ENCODE measurements at places on chromosomes 6 and 20.

- DNase-seq = no peak
These were observed 401.6 kb upstream of the RUNX2 start for GRCh38 chr6:44926556-44926955.

DNA sequence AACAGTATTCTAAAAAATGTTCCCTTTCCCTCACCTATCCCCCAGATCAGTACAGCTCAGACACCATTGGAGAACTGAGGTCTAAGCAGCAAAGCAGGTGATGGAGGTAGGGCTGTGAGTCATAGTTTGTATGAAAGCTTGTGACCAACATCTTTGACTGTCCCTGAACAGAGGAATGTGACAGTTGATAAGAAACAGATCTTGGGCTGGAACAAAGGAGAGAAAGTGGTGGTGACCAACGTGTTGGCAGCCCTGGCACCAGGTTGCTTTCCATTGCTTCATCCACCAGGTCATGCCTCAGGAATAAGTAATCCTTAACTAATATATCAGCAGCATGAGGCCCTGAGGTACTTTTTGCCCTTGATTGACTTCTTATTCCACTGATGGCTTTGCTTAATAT lies 19.9 kb upstream of the CRIP3 start:
- no peak for DNase-seq

DNA sequence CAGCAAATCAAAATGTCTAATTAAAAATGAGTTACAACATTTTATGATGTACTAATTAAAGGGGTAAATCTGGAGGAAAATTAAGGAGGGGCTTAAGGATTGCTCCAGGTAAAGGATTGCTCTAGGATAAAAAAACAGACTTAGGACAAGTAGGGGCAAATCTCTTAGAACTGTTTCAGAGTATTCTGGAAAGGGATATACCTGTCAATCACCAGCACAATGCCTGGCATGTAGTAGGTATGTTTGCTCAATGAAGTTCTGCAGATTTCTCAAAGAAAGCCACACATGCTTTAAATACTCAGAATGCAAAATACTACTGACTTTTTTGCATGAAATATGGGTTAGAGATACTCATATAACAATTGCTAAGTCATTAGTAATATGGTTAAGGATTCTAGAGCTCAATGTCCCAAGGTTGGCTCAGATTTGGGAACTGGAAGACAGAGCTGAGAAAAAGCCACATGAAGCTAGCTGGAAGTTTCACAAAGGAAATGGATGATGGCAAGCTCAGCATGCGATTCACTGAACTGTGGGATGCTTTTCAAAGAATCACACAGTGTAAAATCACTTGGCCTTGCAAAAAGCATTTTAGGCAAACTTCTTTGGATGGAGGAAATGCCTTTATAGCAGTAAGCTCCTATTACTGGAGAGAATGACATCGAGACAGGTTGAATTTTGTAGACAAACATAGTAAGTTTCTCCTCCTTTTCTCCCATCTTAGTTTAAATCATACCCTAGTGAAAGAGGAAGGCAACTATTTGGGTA lies 72.8 kb downstream of the MAP3K5 start:
- peak; percentile 44 for DNase-seq

DNA sequence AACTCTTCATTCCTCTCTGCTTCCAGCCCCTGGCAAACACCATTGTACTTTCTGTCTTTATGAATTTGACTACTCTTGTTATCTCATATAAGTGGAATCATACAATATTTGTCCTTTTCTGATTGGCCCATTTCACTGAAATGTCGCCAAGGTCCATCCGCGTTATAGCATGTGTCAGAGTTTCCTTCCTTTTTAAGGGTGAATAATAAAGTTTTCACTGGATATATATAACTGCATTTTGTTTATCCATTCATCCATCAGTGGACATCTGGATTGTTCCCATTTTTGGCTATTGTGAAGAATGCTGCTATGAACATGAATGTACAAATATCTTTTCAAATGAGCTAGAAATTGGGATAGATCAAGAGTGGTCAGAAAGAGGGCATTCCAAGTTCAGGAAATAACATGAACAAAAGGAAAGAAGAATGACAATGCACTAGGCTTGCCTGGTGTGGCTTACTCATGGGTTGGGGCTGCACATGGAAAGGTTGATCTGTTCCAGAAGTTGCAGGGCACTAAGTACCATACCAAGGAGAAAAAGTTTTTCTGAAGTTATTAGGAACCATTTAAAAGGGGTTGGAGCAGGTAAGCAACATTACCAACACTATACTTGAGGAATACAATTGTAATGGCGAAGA lies 10.0 kb upstream of the L3MBTL3 start:
- no peak for DNase-seq

- DNase-seq = no peak
These were observed 23.6 kb downstream of the DDX43 start for GRCh38 chr6:73418081-73418741.

DNA sequence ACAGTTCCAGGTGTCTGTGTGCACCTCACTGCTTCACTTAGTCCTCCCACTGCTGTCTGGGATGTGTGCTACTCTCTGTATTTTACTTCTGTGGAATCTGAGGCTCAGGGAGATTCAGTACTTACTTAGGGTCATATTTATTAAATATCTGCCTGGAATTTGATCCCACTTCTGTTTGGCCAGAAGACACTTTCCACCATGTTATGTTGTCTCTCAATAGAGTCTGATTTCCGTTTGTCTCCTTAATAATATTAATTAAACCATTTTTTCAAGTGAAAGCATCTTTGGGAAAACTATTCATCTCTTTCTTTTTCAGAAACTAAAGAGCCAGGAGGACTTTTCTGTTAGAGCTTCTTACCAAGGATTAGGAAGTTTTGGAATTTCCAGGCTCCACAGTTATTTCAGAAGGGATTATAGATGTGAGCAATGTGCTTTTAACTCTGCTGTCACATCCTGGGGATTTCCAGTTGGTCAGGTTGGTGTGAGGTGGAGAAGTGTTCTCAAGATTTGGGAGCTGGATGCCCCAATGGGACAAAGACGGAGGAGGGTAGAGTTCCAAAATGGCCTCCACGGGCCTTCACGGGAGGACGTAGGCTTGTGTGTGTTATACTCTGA lies 156.8 kb upstream of the RALGAPA2 start:
- DNase-seq = no peak

DNA sequence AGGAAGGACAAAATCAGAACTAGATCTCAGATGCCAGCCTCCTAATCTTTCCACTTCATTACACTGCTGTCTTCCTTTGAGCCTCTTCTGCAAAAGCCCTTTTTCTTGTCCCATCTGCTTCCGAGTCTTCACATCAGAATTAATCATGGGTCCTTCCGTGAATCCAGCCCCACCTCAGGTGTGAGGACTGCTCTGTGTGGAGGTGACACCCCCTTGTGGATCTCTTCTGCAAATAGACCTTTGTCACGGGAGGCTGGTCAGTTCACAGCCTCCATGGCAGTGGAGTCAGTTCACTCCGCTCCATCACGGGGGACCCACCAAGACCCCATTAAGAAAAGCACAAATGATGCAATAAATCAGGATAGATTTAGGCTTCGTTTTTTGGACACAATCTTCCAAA lies 171.1 kb downstream of the ADAT2 start:
- no peak for DNase-seq

- peak; percentile 9 for DNase-seq
These were observed 25.6 kb upstream of the AHI1 start for GRCh38 chr6:135522965-135523692.

GRCh38 chr6:75203721-75204120 lies 2.1 kb downstream of the COL12A1 start:
- DNase-seq = peak; percentile 66

GRCh38 chr6:86016077-86016476 lies 373.4 kb upstream of the SYNCRIP start:
- no peak for DNase-seq

- no peak for DNase-seq
These were observed 8.9 kb upstream of the AHCY start for GRCh38 chr20:34312024-34312460.

GRCh38 chr6:29553268-29554057 lies 6.1 kb downstream of the UBD start:
- DNase-seq = peak; percentile 68

DNA sequence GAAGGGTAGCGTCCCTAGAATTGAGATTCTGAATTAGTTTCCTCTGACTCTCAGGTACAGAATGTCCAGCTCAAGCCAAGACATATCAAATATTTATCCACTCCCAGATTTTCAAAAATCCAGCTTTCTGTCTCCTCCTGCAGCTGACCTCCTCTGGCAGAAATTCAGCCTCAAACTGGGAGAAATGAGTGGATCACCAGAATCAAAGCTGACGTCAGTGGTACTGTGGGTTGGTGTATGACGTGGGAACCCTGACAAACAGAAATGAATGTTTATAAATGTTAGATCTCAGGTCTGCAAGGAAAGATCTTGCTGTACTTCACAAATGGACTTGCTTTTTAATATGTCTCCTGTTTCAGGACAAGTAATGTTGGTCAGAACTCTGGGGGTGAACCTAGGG lies 595.0 kb downstream of the PTPRT start:
- DNase-seq = no peak

DNA sequence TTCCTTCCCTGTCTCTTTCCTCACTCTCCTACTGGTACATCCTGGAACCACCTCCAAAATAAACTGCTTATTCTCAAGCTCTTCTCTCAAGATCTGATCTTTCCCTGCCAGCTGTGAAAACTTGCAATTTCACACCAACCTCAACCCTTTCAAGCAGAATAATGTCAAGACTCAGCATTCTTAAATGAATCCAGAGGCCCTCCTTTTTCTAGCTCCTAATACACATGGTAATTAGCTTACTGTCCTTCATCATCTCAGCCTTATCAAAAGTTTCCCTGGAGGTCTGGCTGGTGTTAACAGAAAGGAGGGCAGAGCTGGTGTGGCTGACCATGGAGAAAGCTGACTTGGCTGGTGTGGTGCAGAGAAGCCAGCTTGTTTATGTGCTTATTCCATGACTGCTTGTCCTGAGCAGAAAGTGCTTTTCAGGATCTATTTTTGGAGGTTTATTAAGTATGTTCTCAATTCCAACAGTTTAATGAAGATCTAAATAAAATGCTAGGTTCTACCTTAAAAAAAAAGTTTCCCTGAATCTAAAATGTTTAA lies 50.5 kb downstream of the CFAP61 start:
- no peak for DNase-seq

GRCh38 chr6:106511288-106512047 lies 117.8 kb downstream of the RTN4IP1 start:
- DNase-seq = peak; percentile 72

DNA sequence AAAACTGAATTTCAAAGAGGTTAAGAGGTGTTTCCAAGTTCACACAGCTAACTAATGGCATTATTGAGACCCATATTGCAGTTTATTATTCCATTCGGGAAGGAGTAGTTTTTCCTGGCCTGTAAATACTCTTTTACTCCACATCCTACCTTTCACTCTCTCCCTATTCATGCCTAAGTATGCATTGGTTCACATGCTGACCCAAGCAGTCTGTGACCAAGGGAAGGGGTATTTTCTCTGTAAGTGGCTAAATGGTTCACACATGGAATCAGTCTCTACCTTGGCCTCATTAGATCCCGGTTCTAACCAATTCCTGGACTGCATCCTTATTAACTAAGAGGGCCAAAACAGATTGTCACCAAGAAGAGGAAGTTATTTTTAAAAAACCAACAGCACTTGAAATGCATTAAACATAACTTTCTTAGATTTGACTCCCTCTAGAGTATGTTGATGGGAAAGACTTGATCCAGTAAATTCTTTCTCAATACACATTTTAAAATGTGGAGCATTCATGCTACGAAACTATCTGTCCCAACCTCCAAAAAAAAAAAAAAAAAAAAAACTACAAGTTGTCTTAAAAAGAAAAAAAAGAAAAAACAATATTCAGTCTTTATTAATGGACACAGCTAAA lies 17.8 kb upstream of the RSPO3 start:
- DNase-seq = peak; percentile 52

- DNase-seq = no peak
These were observed 626.8 kb upstream of the ARID1B start for GRCh38 chr6:156150391-156150790.

DNA sequence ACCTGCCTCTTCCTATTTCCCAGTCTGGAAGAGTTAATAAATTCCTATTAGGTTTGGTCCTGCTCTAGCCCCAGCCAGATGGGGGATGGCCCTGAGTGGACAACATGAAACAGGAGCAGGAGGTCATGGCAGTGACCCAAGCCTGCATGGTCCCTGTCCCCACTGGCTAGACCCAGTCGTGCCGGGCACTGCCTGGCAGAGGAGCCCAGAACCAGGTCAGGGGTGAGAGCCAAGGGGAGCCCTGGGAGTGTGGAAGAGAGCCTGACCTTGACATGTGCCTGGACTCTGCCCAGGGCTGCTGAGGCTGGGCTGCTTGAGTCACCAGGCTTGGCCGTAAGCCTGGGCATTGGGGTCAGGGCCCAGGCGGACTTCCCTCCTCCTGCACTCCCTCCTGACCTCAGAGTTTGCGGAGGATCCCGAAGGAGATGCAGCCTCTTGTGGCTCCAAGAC lies 3.6 kb downstream of the AVP start:
- peak; percentile 59 for DNase-seq

- DNase-seq = peak; percentile 67
These were observed 3.5 kb upstream of the HIVEP1 start for GRCh38 chr6:12008366-12009179.

- DNase-seq = peak; percentile 99
These were observed 45.9 kb downstream of the RIPOR3 start for GRCh38 chr20:50645253-50646068.

DNA sequence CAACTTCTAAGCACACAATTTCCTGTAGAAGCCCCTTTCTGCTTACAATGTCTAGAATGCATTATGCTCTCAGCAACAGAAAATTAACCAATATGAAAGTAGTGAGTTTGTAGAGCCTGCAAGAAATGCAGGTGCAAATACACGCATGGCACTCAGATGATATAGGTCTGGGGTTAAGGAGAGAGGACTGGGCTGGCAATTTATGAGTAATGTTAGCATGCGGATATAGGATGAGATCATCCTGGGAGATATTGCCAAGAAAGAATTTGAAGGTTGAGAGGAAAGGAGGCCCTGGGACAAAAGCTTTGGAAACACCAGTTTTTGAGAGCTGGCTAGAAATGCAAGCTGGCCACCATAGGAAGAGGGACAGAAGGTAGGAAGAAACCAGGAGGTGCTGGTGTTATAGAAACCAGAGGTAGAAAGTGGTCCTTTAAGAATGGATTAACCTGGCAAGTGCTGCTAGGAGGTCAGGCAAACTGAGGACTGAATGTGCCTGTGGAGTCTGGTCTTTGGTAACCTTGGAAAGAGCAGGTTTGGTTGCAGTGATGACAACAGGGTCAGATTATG lies 183.2 kb upstream of the MYLIP start:
- peak; percentile 34 for DNase-seq

GRCh38 chr20:23231561-23232218 lies 118.9 kb upstream of the NXT1 start:
- DNase-seq = peak; percentile 61

GRCh38 chr6:28354688-28355554 lies 5.2 kb downstream of the ZKSCAN3 start:
- DNase-seq = no peak

DNA sequence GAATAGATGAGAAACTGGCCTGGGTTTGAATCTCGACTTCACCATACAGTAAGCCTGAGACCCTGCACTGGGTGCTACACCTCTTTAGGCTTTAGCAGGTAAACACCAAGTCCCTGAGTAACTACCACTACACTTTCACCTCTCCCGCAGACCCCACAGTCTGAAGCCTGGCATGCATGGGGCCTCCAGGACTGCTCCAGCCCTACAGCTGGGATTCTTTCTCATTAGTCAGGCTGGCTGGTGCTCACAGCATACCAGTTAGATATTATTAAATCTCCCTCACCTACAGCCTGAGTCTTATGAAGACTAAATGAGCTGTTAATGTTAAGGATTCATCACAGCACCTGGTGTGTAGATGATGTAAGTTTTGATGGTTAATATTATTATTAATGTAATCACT lies 388.7 kb downstream of the ARHGAP18 start:
- DNase-seq = no peak

GRCh38 chr6:112846681-112847080 lies 499.6 kb downstream of the RFPL4B start:
- peak; percentile 6 for DNase-seq

All from AG10803 (cell line).